Osteoblast (primary cell): ENCODE measurements at places on chromosomes 4 and X. TPM values are rescaled to one million over a fixed set of nuclear protein-coding genes. Genes with fewer than 3 reads are reported as not detected.

- no peak for DNase-seq
Measured at GRCh38 chr4:17155486-17155885, 257.0 kb upstream of the LDB2 start.

DNA sequence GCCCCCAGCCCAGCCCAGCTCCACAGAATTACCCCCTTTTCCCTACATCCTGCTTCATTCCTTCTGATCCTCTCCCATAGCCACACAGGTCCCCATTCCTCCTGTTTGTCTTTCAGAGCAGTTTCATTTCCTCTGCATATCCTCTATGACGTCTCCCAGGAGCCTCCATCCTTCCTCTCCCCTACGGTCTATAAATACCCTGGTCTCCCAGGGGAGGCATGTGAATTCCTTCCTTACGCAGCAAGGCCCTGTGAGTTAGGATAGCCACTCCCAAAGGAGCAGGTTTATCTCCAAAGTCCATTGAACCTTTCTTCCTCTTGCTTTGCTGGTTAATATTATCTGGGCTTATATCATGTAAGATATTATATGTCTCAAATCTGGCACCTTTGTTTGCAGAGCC, 8.4 kb upstream of the APLN start:
- peak; percentile 84 for DNase-seq

Gene TNMD
- total RNA-seq: not detected in 2 replicates

GRCh38 chrX:119401569-119401968, 2.4 kb downstream of the SLC25A43 start:
- no peak for DNase-seq

DNA sequence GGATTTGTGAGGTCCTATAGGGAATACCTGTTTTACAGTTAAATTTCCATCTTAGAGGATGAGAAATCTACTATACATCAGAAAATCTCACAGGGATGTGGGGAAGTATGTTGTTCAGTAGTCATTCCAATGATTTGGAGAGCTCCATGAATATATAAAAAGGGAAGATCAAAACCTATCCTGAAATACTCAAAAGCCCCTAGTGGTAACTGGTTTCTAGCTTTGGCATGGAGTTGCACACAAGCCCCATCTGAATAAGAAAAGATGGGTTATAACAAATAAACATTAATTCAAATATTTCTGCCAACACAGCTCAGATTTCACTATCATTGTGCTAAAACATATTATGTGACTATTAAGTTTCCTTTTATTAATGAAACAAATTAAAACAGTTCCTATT, 101.6 kb downstream of the FBXO8 start:
- no peak for DNase-seq

- no peak for DNase-seq
Measured at GRCh38 chrX:119492463-119492862, 24.2 kb downstream of the SLC25A5 start.

DNA sequence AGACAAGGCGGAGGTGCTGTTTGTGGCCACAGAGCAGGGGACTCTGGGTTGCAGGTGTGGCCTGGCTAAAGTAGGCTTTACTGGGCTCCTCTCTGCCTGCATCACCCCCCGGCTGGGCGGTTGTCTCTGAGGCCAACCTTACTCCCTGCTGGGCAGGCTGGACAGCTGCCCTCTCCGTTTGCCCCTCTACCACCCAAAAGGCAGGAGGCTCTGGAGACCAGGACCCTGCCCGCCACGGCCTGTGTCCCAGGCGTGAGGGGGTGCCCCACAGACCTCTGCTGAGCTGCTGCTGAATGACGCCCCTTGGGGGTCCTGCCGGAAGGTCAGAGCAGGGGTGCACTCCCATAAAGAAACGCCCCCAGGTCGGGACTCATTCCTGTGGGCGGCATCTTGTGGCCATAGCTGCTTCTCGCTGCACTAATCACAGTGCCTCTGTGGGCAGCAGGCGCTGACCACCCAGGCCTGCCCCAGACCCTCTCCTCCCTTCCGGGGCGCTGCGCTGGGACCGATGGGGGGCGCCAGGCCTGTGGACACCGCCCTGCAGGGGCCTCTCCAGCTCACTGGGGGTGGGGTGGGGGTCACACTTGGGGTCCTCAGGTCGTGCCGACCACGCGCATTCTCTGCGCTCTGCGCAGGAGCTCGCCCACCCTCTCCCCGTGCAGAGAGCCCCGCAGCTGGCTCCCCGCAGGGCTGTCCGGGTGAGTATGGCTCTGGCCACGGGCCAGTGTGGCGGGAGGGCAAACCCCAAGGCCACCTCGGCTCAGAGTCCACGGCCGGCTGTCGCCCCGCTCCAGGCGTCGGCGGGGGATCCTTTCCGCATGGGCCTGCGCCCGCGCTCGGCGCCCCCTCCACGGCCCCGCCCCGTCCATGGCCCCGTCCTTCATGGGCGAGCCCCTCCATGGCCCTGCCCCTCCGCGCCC, 920 bp downstream of the HTT-AS start:
- DNase-seq: peak; percentile 76

Gene STK32B
- 1.1 and 2.7 TPM in 2 replicates for total RNA-seq

- DNase-seq: no peak
Measured at GRCh38 chr4:148795156-148795864, 353.1 kb upstream of the NR3C2 start.

DNA sequence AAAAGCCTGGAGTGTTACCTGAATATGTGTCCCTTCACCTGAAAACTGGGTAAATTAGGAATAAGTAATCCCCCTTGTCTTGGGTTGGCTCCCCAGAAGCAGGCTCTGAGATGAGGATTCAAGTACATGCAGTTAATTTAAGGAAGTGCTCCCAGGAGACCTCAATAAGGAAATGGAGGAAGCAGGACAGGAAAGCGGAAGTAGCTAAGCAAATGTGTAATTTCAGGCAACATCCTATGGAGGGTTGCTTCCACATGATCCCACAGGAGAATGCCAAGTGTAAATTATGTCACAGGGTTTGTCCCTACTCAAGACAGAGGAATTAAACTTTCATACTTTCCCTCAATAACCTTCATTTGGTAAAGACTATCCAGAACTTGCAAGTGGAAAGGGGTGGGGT, 48.1 kb upstream of the ARHGEF6 start:
- no peak for DNase-seq

Gene SPANXB1
- not detected in 2 replicates for total RNA-seq

DNA sequence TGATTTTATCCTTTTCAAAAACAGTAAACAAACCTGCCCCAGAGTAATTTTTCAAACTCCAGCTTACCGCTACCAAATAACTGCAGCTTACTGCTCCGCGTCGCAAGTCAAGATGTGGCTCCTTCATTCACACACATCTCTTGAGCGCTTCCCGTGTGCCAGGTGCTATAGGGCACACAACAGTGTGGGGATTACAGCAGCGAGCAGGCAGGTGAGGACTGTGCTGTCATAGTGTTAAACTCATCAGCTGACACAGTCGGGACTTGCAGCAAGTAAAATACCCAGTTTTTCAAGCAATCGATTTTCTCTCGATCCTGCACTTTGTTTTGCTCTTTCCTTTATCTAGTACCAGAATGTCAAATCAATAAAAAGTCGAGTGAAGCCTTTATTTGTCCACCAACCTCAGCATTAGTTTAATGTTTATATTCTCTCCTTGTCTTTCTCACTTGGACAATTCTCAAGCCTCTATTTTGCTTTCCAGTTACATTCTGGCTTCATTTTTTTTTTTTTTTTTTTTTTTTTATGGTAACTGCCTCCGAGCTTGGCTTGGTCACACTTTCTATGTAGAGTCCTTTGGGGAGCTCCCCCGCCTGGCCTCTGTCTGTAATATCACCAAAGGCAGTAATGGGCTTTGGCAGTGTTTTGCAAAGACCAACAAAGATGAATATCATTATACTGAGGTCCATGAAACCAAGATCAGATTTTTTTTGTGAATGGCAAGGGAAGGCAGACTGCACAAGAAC, 8.3 kb upstream of the ASB5 start:
- peak; percentile 84 for DNase-seq

GRCh38 chrX:15790769-15791290, 546 bp downstream of the ZRSR2 start:
- no peak for DNase-seq

DNA sequence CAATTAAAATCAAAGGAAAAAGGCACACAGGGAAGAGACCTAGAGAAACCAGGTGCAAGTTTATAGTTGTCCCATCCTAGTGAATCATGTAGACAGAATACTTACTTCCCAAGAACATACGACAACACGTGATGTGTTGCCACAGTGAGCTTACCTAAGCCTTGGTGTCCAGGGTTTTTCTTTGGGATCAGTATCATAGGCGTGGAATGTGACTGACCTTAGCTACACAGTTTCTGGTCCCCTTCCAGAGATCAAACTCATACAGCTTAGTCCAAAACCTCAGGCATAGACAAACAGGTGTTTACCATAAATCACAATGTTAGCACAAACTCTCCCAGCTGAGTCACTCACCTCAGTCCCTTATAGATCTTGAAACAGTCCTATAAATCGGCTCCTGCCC, 17.7 kb downstream of the SLC25A31 start:
- DNase-seq: no peak

DNA sequence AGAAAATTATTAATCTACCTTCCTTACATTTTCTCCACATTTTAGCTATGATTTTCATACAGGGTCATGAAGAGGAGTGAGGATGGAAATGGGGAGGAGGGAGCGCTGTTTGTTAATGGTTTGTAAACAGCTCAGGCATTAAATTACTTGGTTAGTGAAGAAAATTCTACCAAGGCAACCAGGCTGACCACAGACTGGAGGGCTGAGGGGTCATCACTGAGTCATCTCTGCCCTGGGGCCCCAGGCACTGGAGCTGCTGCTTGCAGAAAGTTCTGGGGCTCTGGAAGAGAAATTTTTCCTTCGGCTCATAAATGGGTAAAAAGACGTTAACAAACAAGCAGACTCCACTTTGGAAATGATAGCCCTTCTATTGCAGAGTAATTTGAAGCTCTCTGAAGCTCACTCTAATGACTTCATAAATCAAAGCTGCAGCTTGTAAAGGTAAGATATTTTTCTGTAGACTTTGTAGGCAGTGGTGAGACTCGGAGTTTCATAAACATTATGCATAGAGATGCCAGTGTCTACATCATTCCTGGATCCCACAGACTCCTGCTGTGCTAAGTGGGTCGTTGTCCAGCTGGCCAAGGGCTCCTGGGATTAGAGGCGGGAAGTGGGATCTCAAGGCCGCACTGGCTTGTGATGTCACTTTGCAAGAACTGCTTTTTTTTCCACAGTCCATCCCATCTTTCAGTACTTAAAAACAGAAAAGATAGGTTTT, 159.6 kb downstream of the PTTG2 start:
- no peak for DNase-seq

DNA sequence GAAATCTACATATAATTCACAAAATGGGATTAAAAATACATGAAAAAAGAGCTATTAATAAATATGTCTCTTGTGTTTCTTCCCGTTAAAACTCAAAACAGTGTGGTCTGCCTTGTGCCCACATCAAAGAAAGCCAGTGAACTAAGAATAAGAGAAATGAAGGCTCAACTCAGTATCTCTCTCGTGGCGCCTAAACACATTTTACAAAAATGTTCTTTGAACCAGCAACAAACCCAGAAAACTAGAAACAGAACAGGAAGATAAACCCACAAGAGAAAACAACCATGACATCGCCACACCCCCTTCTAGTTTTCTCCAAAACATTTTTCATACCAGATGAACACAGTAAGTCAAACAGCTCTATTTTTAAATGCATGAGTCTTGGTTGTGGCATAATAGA, 130.1 kb downstream of the DCHS2 start:
- no peak for DNase-seq

- no peak for DNase-seq
Measured at GRCh38 chr4:155681886-155682285, 15.2 kb downstream of the GUCY1A1 start.
